Central memory CD4-positive, alpha-beta T cell (primary cell): ENCODE measurements at places on chromosomes 1 and 21.

GRCh38 chr1:229221106-229222019, 49.5 kb upstream of the RAB4A start:
- no peak for DNase-seq

GRCh38 chr1:168920456-168921094, 185.9 kb upstream of the ATP1B1 start:
- no peak for DNase-seq

- DNase-seq = no peak
These were observed 21.3 kb downstream of the TOR1AIP2 start for GRCh38 chr1:179856296-179856695.

- no peak for DNase-seq
These were observed 115.4 kb upstream of the EDN2 start for GRCh38 chr1:41599912-41600311.

DNA sequence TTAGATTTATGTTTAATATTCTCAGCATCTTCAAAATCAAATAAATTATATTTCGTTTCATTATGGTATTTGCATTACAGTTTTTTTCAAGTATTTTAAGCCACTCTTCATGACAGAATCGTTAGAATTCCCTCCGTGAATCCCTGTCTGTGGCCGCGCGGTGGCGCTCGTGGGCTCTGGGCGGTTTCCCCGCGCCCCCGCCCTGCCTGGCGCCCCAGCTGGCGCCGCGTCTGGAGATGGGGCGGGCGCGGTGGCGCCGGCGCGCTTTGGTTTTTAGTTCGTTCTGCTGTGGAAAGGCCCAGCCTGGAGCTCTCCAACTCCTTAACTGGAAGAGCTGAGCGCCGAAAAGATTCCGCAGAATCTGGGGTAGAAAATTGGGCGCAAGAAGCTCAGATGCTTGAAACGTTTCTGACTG, 25.7 kb downstream of the PRMT2 start:
- peak; percentile 26 for DNase-seq
